ENCODE measurements at places on chromosomes 6 and 20.

DNA sequence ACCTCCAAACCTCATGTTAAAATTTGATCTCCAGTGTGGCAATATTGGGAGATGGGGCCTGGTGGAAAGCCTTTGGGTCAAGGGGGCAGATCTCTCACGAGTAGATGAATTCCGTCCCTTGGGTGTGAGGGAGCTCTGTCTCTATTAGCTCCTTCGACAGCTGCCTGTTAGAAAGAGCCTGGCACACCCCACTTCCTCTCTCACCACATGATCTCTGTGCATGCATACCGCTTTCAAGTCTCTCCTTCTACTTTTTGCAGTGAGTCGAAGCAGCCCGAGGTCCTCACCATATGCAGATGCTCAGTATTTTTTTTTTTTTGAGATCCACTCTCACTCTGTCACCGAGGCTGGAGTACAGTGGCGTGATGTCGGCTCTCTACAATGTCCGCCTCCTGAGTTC, 176.9 kb downstream of the SYNDIG1 start:
- DNase-seq: no peak

- no peak for DNase-seq
Observed at GRCh38 chr6:26217714-26218075, 130.5 kb downstream of the HFE start.

DNA sequence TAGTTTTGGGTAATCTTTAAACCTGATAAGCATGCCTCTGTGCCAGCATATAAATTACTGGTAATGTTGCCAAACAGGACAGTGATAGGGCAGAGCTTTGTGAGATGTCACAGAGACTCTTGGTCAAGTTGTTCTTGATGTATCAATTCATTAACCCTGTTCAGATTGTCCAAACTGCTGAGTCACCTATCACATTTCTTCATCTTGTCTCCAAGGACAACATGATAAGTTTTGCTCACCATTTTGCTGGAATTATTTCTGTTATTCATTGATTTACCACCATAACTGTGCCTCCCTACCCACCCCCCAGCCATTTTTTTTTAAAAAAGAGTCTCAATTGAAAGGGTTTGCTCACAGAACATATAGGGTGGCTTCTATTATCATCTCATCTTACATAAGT, 19.5 kb upstream of the GMNN start:
- no peak for DNase-seq

DNA sequence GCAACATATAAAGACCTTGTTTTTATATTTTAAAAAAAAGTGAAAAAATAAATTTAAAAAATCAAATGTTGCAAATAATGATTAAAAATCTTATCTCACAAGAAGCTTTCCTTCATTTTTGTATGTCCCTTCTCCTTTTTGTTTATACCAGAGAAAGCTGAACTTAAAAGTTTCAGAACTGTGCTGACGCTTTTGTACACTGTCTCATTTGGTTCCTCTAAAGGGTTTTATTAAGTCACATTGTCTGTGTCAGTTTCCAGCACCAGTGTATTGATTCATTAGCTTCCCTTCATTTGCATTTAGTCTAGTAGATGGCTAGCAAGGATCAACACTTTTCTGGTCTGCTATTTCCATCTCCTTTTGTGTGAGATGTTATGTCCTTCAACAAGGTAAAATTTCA, 6.7 kb downstream of the PCED1A start:
- DNase-seq: no peak

- DNase-seq: no peak
Observed at GRCh38 chr6:145189836-145190235, 545.5 kb downstream of the EPM2A start.

GRCh38 chr6:128491610-128492206, 28.7 kb downstream of the PTPRK start:
- DNase-seq: no peak

All from activated T-cell treated with anti-CD3 and anti-CD28 coated beads, Interleukin-2, amount 50 U/mL, for 48 hours (primary cell).